ENCODE measurements at places on chromosomes 12 and 14.

- DNase-seq, result no peak
Observed at GRCh38 chr12:108356835-108357806, 18.0 kb upstream of the CMKLR1 start.

- no peak for DNase-seq
Observed at GRCh38 chr12:25524366-25524765, 28.7 kb downstream of the LMNTD1 start.

DNA sequence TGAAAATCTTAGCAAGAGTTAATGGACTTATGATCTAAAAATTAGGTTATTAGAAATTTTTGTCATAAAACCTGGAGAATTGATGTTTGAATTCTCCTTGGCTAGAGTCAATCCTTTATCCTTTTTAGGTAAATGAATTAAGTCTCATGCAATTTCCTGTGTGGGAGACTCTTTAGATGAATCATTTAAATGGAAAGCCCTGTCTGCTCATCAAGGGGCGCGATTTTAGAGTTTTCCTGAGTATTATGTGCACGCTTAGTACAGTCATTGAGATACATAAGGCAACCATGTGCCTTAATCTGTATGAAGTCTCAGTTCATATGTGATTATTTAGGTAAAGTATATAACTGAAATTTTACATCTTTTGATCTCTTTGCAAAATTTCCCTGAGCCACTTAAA is 974.7 kb downstream of the NRXN3 start:
- DNase-seq, result no peak

DNA sequence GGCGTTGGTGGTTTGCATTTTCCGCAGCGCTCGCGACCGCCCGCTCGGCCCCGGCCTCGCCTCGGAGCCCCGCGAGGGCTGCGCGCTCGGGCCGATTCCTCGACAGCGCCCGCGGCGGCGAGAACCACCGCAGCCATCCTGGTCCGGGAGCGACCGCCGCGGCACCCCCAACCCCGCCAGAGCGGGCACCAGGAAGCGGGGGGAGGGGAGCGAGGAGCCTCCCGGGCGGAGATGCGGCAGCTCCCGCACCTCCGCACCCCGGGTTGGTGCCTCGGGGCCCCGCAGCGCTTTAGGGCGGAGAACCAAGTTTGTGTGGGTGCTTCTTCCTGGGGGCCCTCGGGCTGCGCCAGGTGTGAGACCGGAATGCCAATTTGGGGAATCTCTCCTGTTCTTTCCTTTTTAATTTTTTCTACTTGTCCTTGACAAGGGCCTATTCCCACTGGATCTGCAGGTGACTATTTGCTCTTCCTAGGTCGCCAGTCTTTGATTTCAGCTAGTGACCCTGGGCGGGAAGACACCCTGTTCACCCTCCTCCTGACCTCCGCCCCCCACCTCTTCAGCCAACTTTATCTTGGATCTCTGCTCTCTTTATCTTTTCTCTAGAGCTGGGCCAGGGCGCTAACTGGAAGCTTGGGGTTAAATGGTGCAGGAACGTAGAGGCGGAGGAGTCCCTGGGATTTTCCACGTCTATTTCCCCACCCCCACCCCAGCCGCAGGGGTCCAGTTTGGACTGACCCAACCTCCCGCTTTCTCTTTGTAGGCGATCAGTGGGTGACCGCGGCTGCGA is at the start of gene SOCS2:
TSS of gene SOCS2 (plus strand) at position 751 of the 787 bp plus-strand sequence. CDS start 223 bp downstream, outside the sequence.
- no peak for DNase-seq

DNA sequence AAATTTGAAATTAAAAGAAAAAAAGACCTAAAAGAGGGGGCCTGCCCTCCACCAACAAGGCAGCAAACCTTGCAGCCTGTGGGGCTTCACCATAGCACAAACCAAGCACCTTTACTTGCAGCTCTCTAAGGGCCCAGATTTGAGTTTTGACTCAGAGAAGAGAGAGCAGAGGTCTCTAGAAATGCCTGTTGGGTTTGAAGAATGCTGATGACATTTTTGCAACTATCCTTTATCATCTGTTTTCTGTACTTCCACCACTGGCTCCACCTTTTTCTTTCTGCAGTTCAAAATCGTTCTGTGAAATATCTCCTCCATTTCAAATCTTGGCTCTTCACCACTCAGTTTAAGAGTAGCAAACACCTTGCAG is 83.8 kb upstream of the HMGA2 start:
- peak; percentile 1 for DNase-seq

DNA sequence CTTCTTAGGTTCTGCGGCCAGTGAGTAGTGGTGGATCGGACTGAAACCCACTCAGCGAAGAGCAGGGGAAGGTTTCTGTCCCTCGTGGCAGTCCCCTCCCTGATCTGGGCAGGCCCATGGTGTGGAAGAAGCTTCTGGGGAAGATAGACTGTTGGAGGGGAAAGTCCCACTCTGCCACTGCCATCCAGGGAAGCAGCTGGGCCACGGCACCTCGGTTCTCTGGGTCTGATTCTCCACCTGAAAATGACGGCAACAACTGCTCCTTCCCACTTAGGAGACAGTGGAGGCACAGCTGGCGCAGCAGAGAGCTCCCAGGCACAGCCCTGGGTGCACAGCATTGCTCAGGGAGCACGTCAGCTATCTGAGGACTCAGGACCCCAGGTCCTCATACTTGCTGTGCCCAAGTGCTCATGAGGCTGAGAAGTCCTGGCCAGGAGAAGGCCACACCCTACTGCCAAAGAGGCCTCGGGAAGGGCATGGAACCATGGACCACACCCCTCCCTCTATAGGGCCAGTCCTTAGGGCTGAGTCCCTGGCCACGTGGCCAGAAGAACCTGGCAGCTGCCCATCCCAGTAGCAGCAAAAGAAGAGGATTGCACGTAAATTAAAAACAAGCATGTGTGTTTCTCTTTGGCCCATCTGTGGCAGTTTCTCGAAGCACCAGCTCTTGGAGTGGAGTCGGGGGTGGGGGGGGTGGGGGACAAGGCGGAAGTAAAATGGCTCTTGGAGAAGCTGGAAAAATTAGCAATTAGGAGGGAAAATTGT is 85.3 kb upstream of the BCL11B start:
- no peak for DNase-seq

- DNase-seq, result no peak
Observed at GRCh38 chr14:68474741-68475140, 318.1 kb downstream of the ZFP36L1 start.

DNA sequence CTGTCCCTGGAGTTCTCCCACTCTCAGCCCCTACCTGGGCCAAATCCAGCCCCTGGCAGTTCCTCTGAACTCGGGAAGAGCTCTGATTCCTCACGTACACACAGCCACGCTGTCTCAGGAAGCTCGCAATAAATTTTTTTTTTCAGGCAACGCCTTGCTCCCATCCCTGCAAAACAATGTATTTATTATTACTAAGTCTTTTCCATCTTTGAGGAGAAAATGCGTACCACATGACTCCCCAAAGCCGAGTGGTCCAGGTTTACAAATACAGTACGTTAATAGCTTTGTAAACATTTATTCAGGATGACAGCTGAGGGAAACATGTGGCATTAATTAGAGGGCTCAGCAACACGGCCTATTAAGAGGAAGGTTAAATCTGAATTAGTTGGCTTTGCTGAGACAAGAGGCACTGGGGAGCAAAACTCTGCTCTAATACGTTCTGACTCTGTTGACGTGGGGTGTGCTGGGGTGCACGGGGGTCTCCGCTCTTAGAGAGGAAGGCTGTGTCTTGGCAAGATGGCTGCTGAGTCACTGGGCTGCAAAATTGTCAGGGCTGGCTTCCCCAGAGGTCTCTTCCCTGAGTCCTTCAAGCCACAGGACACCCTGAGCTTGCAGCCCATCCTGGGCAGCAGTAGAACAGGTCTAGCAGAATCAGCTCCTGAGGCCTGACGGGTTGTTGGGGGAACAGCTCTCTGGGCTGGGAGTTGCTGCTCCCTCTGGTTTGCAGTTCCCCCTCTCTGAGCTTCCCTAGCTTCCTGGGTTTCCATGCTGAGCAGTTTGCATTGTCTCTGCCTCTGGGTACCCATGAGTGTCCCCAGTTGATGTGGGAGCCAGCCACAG is 185.2 kb upstream of the TBX3 start:
- DNase-seq, result no peak

DNA sequence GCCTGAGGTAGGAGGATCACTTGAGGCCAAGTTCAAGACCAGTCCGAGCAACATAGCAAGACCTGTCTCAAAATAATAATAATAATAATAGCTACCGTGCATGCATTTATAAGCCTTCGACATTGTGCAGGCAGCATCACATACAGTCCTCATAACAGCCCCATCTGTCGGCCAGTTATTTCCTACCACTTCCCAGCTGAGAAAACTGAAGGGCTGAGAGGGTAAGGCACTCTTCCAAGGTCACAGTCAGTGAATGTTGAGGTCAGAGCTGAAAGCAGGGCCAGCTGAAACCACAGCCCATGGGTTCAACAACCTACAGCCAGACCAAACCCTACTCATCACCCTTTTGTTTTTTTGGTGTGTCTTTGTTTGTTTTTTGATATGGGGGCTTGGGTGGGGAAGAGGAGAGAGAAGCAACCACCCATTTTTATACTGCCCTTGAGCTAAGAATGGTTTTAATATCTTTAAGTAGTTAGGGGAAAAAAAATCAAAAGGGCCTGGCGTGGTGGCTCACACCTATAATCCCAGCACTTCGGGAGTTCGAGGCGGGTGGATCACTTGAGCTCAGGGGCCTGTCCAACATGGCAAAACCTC is 16.8 kb upstream of the ITPK1 start:
- DNase-seq, result no peak

DNA sequence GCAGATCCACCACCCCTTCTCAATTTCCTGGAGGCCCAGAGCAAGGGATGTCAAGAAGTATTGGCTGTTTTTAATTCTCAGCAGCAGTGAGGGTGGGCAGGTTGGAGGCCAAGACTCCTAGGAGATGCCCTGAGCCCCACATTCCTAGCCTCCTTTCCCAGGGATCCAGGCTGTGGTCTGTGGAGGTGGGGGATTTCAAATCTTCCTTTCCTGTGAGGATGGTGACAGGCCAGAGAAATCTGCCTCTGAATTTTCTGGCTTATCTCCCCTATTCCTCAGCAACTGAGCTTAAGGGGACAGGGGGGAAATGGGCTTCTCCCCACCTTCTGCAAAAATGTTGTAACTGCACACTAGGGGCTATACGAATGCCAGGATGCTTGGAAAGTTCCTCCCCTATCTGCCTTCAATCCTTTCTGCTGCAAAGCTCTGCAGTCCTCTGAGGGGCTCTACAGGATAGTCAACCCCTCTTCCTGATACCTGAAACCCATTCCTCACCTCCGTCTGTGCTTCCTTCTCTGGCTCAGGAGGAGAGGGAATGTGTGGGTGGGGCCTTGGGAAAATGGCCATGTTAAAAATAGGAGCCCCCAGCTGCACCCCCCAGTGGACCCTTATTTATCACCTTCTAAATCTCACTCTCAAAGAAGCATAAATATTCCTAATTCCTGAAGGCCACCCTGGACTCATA is 6.6 kb downstream of the GPR84 start:
- DNase-seq, result no peak

DNA sequence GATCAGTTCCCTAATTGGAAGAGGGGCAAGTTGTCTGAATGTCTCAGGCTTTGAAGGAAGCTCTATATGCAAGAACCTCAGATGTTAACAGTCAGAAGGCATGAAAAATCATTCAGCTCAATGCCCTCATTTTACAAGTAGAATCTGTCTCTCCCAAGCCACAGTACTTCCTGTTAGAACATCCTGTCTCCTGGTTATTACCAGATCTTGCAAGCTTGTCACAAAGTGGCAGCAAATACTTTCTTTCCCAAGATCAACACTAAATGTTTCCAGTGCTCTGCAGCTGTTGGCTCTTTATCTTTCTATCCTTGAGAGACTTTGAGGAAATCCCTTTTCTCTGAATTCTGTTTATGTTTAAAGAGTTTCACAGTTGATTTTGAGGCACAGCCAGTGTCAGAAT is 235.5 kb downstream of the AKAP6 start:
- DNase-seq, result no peak

- peak; percentile 25 for DNase-seq
Observed at GRCh38 chr14:64671591-64671990, 32.6 kb upstream of the PLEKHG3 start.

DNA sequence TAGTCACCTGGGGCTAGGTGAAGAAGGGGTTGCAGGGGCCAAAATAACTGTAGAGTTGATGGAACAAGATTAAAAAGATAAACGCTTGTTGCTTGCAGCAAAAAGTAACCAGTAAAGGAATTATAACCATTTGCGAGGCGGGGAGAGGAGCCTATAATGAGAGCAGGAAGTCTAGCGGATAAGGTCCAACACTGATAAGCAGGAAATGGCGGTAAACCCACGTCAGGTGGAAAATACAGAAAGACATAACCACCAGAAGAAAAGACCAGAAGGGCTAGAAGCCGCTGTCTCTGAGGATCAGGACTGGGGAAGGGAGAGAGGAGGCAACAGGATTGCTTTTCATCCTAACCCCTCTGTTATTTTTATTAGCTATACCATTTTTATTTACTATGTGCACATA is 303.3 kb downstream of the DPF3 start:
- DNase-seq, result no peak

GRCh38 chr14:28783664-28784063 is 17.1 kb downstream of the FOXG1 start:
- DNase-seq, result no peak

DNA sequence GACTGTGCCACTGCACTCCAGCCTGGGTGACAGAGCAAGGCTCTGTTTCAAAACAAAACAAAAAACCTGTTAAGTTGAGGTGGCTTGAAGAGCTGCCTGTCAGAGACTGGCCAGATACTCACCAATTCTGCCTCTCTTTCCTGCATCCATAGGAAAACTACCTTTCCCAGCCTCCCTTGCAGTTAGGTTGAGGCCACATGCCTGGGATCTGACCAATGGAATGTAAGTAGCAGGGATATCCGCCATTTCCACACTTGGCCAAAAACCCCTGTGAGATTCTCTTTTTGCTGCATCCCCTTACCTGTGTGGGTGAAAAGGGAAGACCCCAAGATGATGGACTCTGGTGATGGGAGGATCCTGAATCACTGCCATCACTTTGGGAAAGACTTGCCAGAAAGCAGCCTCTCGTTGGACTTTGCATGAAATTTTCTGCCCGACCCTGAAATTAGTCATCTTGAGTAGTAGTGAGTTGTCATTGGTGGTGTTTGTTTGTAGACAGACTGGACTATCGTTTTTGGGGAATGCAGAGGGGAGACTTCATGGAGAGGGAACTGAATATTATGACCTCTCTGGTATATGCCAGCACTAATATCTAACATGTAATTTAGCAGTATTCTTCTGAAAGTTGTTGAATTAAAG is 14.0 kb downstream of the GPR68 start:
- no peak for DNase-seq

DNA sequence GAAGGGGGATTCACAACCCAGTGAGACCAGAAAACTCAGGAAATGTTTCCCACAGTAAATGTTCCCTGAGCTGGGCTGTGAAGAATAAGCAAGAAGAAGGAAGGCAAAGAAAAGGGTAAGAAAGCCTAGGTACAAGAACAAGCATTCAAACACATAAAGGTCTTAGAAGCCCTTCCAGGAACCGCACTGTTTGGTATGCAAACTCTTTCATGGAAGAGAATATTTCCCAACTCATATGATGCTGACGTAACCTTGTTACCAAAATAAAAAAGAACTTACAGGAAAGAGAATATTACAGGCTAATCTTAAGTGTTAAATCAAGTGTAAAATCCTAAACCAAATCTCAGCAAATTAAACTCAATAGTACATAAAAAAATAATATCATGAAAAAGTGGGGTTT is 23.6 kb downstream of the MED6 start:
- DNase-seq, result no peak

Measured in Panc1 (cell line).